ENCODE measurements at places on chromosomes 2 and 18.

DNA sequence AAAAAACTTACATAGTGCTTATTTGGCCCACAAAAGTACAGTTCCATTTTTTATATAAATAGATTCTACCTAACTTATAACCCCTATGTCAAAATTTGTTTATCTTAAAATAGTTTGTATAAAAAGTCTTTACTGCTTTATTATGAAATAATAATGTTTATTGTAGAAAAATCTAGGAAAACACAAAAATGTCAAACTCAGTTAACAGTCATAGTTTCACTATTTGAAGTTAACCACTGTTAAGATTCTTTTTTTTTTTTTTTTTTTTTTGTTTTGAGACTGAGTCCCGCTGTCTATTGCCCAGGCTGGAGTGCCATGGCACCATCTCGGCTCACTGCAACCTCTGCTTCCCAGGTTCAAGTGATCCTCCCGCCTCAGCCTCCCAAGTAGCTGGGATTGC, 26.5 kb upstream of the ABI2 start:
- DNase-seq = no peak

DNA sequence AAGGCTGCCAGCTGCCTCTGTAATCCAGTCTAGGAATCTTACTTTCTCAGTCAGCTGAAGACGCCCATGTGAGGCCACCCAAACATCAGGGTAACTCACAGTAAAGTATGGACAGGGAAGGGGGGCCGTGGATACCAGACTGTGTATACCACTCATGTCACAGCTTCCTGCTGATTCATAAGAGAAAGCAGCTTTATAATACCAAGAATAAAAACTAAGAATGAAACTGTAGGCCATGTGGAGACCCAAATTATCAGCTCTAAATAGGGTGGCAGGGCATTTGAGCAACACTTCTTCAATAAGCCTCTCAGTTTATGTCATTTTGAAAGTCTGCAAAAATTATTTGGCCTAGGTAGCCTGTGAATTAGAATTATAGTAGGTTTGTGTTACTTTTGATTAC, 115.0 kb upstream of the CDCA7 start:
- no peak for DNase-seq

DNA sequence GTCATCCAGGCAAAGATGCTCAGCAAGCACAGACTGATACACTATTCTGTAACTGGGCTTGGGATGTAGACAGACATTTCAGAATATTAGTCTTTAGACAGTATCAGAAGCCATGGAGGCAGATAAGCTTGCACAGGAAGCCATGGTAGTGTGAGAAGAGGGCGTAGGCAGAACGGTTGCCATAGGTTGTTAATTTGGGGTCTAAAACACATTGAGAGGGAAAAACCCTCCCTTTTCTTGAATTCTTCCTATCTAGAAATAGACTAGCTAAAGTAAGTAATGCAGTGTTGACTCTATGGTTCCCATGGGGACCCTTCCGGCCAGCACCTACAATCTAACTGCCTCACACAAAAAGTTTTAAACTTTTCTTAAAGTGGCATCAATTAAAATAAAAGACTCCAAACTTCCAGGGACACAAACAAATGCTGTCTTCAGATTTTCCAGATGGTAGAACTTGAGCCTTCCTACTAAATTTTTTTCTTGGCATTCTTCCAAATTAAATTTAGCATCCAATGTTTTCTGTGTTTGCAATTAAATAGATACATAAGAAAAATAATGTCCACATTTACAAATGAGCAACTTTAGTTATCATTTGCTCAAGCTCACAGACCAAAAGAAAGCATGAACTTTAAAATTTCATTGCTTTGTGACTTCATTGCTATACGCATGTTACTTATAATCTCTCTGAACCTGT, 1.9 kb downstream of the PRKRA start:
- DNase-seq = no peak

GRCh38 chr2:172053486-172053885, 31.8 kb upstream of the DLX1 start:
- no peak for DNase-seq

- DNase-seq = peak; percentile 84
These were observed at the start of gene NYAP2 for GRCh38 chr2:225399504-225399903. TSS of gene NYAP2 (plus strand) at chr2:225399710. CDS start at chr2:225408881, 9,171 bp downstream.

DNA sequence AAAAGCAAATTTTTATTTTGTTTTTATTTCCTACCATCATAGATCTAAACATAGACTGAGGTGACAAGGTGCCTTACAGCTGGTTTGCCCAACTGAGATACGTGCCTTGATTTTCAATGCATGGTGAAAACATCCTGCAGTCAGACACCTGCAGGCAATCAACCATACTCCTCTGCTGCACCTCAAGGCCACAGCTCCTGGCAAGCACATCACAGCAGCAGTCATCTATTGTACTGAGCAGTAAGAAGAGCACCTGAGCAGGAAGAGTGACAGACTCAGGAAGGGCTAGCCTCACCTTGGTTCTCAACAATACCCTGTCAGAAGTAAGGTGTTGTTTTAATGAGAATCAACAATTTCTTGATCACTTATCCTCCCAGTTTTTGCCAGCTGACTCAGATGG, 1206.8 kb upstream of the NRXN1 start:
- no peak for DNase-seq

- no peak for DNase-seq
These were observed 246.8 kb downstream of the TMEM182 start for GRCh38 chr2:103008586-103008985.

DNA sequence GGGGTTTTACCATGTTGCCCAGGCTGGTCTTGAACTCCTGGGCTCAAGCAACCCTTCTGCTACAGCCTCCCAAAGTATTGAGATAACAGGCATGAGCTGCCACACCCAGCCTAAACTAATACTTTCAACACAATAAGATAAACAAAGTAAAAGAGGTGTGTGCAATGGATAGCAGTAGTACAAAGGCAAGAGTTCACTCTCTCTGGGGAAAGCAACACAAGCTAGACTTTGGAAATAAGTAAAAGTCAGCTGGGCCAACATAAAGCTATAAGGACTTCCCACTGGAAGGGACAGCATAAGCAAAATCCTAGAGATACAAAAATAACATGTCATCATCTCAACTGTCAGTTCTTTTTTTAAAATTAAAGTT, 5.2 kb upstream of the NOSTRIN start:
- no peak for DNase-seq

DNA sequence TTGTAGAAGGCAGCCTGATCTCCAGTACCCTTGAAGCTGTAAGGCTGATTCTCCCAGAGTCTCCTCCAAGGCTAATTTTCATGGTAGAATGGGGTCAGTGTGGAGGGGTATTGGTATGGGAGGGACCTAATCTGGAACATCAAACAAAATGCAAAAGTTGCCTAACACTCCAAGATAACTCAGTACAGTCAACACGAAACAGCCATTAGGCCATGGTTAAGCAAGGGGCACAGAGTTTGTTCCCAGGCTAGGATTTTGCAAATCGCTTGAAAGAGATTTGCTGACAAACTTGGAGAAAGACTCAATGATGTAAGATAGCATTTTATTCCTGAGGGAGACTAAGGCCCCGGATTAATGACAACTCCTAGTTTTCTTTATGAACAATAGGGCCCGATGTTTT, 5.4 kb downstream of the PID1 start:
- DNase-seq = no peak

DNA sequence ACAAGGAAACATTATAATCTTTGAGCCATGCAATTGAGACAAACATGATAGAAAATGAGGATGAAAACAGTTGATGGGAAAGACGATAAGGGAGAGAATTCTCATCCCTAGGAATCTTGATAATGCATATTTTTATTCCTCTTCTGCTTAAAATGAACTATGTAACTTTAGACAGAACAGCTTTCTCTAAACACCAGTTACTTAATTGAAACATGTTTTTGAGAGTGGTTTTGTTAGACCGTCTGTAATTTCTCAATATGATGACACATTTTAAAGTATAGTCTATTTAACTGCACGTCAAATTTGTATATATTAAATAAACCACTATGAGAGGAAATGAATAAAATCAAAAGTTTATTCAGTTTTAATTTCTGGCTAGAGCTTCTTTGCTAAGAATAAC, 1453.9 kb upstream of the NXPH2 start:
- DNase-seq = no peak

DNA sequence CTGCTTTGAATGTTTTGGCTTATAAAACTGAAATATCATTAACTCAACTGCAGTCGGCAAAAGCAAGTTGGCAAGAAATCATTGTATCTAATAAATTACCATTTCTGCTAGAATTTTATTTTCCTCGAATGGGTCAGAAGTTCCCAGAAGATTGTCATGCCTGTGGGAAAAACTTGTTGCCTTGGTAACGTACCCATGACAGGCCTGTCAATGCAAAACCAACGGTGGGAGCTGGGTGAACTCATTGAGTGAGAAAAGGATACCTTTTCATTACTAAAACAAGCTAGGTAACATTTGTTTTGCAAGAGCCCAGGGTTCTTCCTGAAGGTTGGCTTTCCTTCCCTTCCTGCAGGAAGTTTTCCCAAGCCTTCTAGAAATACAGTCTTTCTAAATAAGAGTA, 9.5 kb downstream of the PLB1 start:
- DNase-seq = no peak

- no peak for DNase-seq
These were observed 190.4 kb downstream of the PMAIP1 start for GRCh38 chr18:60090170-60090569.

GRCh38 chr18:23106575-23106974, 28.7 kb upstream of the CABLES1 start:
- no peak for DNase-seq

DNA sequence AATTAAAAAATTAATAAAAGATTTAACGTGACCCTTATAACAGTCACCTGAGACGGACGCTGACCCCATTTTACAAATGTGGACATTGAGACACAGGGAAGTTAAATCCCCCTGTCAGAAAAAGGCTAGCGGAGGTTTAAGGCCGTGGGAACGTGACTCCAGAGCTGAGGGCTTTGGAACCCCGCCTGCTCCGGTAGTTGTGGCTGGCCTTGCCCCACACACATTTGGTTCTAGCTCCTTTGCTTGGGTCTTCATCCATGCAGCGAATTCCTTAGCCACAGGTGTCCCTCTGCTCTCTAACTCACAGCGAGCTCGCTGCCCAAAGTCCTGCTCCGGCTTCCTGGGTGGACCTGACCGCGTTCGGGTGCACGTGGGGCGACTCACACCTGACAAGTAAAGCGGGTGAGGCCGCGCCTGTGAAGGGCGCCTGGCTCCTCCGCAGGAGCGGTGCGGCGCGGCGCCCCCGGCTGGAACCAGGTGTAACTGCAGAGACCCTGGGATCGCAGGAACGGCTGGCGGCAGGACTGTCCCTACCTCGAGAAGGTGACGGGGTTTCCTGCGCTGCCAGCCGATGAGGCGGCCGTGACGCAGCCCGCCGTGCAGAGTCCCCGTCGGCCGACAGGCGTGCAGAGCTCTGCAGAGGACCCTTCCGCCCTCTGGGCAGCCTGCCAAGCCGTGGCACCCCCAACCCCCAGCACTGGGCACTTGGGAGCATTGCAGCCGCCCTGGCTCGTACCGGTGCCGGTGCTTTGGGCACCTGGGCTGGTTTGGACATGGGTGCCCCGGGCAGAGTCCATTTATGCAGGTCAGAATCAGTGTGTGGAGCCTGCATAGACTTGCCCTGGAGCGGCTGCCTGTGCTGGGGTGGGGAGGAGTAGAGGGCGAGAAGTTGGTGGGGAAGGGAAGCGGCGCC, 2.4 kb upstream of the PROC start:
- DNase-seq = no peak

DNA sequence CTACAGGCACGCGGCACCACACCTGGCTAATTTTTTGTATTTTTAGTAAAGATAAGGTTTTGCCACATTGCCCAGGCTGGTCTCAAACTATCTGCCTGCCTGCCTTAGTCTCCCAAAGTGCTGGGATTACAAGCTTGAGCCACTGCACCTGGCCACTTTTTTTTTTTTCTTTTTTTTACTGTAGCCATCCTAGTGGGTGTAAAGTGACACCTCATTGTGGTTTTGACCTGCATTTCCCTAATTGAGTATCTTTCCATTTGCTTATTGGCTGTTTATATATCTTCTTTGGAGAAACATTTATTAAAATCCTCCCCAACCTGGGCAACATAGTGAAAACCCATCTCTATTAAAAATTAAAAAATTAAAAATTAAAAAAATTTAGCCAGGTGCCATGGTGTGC, 12.0 kb downstream of the PCBP1 start:
- no peak for DNase-seq

GRCh38 chr2:128628996-128629395, 310.3 kb upstream of the HS6ST1 start:
- no peak for DNase-seq

- DNase-seq = no peak
These were observed 30.1 kb downstream of the UXS1 start for GRCh38 chr2:106163948-106164545.

- DNase-seq = no peak
These were observed 42.1 kb upstream of the TTC39C start for GRCh38 chr18:23972453-23972852.

- DNase-seq = no peak
These were observed 187.4 kb downstream of the ALK start for GRCh38 chr2:29733965-29734364.

- no peak for DNase-seq
These were observed 96.1 kb upstream of the LMAN1 start for GRCh38 chr18:59454909-59455727.

GRCh38 chr18:70288171-70288850, 534 bp upstream of the SOCS6 start:
- no peak for DNase-seq

- DNase-seq = no peak
These were observed 19.5 kb downstream of the TTC32 start for GRCh38 chr2:19882286-19882685.

- DNase-seq = no peak
These were observed 3.8 kb upstream of the SIGLEC15 start for GRCh38 chr18:45821711-45822110.

- no peak for DNase-seq
These were observed 734.0 kb upstream of the LINC00305 start for GRCh38 chr18:64882896-64883295.

GRCh38 chr2:109243526-109244303, 114.7 kb downstream of the SH3RF3 start:
- no peak for DNase-seq

DNA sequence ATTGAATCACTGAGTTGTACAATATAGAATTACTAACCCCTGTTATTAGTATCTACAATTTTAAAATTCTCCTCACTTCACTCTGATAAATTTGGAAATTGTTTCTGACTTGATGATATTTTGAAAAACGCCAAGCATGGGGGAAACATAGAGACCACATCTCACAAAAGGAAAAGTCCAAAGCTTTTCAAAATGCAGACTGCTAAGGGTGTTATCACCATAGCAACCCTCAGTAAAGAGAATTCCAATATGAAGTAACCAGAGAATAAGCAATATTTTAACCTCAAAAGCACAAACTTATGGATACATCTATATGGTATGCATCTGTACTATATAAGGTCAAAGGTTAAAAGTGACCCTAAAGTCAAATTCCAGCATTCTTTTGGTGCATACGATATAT, 22.7 kb downstream of the LRP2 start:
- DNase-seq = no peak
